ENCODE measurements at places on chromosomes 2 and 18.

GRCh38 chr2:32564417-32565035 is 63.3 kb upstream of the TTC27 start:
- DNase-seq = no peak

DNA sequence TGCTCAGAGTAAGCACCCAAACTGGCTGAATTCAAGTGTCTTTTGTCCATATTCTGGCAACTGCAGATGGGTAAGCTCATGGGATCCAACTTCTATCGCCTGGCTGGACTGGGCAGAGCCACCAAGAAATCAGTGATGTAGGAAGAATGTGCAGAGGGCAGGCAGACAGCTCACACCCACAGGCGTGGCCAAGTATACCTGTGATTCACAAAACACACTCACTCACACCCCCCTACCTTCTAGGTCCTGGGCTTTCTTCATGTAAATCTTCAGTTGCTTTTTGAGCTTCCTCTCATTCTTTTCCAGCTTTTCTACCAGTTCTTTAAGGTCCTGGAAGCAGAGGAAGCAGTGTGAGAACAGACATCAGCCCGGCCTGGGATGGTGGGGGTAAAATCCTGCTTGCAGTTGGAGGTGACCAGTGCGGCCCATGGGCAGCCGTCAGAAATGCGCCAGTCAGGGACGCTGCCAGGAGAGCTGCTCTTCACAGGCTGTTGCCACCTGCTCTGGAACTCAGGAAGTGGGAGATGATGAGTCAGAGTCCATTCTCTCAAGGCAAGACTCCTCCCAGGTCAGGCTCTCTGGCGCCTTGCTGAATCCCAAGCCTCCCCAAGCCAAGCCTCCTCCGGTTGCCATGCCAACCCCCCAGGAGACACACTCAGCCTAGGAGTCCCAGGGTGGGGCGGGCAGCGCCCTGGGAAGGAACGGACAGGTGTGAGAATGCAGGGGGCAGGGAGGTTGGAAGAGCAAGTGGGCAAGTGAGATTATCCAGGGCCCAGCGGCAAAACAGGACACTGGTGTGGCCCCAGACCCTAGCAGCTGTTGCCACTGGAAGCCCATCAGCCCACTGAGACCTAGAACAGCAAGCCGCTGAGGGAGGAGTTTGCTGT is 36.2 kb upstream of the ACAA2 start:
- peak; percentile 84 for DNase-seq

GRCh38 chr2:197454923-197455322 is 1.6 kb downstream of the COQ10B start:
- peak; percentile 30 for DNase-seq

GRCh38 chr18:67608615-67609273 is 92.2 kb upstream of the DSEL start:
- no peak for DNase-seq

- DNase-seq = no peak
Observed at GRCh38 chr2:70988726-70989648, 5.7 kb downstream of the TEX261 start.

GRCh38 chr2:228507870-228508269 is 326.4 kb upstream of the SPHKAP start:
- DNase-seq = no peak

- no peak for DNase-seq
Observed at GRCh38 chr2:230929381-230930148, 4.5 kb upstream of the GPR55 start.

- no peak for DNase-seq
Observed at GRCh38 chr2:22002066-22002465, 878.3 kb downstream of the TDRD15 start.

DNA sequence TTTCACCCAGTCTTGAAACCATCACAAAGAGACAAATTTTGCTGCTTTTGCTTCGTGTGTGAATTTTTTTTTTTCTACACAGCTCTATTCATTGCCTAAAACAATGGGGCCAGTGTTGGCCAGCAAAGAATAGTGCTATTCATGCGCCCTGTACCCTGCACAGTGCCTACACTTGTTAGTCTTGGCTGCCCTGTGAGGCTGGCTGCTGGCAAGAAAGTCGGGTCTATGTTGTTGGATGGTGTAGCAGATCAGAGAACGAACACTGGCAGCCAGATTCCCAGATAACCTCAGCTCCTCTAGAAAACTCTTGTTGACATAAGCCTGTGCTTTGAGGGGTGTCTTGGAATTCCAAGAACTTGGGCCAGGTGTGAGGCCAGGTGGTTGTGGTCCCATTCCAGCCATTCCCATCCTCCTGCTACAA is 455.7 kb upstream of the TCF4 start:
- no peak for DNase-seq

- DNase-seq = peak; percentile 21
Observed at GRCh38 chr2:64692401-64692800, 38.7 kb upstream of the SERTAD2 start.

- DNase-seq = no peak
Observed at GRCh38 chr2:220583725-220584124, 956.3 kb downstream of the SLC4A3 start.

GRCh38 chr2:168336786-168337388 is 89.5 kb upstream of the STK39 start:
- peak; percentile 4 for DNase-seq

Data from RKO (cell line).